ENCODE measurements at places on chromosomes 4 and X.

DNA sequence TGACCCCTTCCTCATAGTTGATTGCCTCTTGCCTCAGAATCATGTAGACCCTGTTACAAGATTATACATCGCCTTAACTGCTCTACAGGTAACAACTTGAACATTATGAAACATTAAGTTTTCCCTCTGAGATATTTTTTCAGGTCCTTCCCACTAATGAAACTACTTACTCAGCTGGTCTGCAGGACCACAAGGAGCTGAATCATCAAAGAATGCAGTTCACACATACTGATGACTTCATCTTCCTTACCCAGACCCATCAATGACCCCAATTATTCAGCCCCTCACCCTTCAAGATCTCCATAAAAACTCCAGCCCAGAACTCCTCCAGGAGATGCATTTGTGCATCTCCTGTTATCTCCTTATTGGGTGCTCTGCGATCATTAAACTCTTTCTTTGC is 720.9 kb downstream of the RAPGEF2 start:
- DNase-seq: no peak

- DNase-seq: no peak
Observed at GRCh38 chr4:10413177-10413576, 44.0 kb downstream of the ZNF518B start.

DNA sequence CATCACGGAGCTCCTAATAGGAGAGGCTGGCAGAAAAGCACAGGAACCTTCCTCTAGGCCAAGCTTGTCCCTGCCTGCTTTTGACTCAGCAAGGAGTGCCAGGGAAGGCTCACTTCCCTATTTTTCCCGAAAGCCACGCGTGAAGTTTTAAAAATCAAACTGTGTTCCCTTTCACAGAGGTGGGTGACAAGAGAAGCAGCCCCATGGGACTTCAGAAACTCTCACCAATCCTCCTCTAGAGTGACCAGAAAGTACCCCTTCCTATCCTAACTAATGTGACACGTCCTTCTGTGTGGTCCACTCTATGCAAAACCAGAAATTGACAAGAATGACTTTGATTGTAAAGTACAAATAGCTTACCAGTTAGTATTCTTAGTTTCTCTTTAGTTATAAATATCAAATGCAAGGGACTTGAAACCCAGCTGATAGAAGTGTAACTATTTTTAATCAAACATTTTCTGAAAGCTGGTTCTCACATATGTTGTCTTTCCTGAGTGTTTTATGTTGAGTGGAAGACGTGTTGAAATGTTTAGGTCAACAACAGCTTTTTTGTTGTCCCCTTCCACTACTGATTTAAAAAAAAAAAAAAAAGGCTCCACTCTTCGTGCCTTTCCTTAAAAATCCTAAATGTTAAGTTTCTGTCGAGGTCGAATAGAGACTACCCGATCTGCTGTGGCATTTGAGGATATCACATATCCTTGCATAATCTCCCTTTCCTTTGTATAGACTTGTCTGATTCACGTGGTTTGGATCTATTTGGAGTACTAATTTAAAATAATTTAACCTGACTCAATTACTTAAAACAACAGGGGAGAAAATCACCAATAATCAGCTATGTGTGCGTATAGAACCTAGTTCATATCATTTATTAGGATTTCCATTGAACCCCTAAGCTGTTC is 42.1 kb downstream of the NFKB1 start:
- no peak for DNase-seq

DNA sequence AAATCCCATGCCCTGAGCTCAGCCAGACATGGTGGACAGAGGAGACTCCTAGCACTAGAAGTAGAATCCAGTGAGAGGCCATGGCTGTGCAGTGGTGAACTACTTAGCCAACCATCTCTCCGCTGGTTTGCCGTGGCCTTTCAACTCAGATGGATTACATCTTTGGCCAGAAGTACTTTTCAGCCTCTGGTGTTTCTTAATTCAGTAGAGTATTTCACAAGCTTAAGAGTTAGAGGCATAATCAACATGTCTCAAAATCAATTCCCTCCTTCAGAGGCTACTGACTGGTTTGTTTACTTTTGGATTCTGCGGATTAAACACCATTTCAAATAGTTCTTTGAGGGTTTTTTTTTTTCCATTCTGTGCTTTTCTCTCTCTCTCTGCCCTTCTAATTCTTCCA is 91.1 kb upstream of the PGRMC2 start:
- DNase-seq: no peak

Measured in stimulated activated CD4-positive, alpha-beta T cell treated with anti-CD3 and anti-CD28 coated beads, Interleukin-2, amount 100 ng/mL, for 48 hours (primary cell).